ENCODE measurements at places on chromosomes 11 and 22.

GRCh38 chr22:48368975-48369525 lies 1458.6 kb downstream of the BRD1 start:
- no peak for DNase-seq

DNA sequence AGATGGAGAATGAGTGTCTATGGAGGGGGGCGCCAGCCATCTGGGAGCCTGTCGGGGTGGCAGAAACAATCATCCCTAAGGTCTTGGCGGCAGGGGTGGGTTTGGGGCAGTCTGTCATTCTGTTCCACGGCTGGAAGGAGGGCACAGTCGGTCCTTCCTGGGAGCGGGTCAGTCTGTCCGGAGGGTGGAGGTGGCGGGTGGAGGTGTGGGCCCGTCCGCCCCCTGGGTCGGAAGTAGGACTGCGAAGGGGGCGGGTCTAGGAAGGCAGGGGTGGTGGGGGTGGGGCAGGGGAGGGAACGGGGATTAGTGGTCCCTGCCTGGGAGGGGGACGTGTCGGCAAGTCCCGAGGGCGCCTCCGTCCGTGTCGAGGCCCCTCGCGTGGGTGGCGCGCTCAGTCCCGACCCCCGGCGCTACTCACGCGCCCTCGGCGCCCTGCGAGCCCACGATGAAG lies 461 bp downstream of the TBC1D10A start:
- DNase-seq: peak; percentile 52

DNA sequence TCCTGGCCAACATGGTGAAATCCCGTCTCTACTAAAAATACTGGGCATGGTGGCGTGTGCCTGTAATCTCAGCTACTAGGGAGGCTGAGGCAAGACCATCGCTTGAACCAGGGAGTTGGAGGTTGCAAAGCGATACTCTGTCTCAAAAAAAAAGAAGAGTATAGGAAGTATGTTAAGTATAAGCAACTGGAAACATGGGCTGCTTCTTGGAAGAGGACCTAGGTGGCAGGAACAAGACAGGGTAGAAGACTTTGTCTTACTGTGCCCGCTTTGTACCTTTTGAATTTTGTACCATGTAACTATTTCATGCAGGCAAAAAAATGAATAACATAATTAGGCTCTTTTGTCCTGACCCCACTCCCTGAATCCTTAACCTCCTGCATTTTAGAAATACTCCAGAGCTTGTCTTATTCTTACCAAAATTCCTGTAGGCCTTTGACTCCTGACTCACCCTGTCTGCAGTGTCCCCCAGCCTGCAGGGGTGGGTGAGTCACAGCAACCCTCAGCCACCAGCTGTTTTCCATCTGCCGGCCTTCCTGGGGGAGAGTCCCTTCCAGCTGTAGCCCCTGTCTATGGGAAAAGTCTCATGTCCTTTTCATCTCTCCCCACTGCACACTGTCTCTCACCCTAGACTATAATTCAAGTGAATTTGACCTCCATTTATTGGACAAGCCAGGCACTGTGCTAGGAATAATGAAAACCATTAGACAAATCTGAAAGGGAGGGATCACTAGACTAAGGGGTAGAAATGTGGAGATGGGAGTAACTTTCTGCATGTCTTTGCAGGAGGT lies 41.8 kb downstream of the TXN2 start:
- peak; percentile 97 for DNase-seq

DNA sequence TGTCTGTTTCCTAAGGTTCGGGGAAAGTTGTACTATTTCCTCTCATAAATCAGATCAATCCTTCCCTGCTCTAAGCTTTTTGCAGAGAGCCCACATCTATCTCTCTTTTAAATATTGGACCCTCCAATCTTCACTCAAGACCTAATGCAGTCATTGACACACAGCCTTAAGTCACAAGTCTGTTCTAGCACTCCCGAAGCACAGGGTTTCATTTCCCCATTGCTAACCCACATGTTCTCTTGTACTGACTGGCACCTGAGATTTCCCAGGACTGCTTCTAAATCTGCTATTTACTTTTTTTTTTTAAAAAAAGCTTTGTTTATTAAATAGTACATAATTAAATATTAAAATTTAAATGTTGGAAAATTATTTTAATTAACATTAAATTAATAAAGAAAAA lies 674.7 kb downstream of the TBC1D22A start:
- no peak for DNase-seq

DNA sequence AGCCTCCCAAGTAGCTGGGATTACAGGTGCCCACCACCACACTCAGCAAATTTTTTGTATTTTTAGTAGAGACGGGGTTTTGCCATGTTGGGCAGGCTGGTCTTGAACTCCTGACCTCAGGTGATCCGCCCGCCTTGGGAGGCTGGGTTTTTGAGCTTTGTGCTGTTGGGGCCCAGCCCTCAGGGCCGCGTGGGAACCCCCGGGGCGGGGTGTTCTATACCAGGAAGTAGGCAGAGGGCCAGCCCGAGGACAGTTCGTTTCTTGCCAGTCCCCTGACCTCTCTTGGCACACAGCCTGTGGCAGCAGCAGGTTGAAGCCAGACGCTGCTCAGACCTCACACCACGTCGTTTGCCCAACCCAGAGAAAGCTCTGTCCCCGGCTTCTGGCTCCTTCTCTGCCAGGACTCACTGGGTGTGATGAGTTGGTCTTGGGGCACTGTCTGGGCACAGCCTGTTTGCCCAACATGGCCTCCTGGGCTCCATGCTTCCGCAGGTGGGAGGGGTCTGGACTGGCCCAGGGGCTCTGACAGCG lies 24.9 kb upstream of the CHKA start:
- DNase-seq: no peak

GRCh38 chr22:22882033-22882717 lies 5.4 kb upstream of the IGLL5 start:
- peak; percentile 22 for DNase-seq

Data from AG20443 (cell line).